ENCODE measurements at places on chromosomes 5 and 9.
A peak's percentile ranks its signal among the peaks of the same experiment; 100 is the strongest.

- no peak for DNase-seq
These were observed 6.5 kb downstream of the UBQLN1 start for GRCh38 chr9:83701286-83701685.

DNA sequence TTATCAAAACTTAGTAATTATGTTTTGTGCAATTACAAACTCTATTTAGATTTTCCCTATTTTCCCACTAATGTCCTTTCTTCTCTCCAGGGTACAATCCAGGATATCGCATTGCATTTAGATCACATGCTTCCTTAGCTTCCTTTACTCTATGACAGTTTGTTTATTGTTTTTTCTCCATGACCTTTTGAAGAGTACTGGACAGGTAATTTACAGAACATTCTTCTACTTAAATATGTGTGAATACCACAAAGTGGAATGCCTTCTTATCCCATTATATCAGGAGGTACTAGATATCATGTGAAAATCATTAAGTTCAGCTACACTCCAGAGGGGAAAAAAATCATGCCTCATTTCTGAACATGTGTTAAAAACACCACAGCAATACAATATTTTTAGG lies 776.6 kb upstream of the CDH9 start:
- no peak for DNase-seq

DNA sequence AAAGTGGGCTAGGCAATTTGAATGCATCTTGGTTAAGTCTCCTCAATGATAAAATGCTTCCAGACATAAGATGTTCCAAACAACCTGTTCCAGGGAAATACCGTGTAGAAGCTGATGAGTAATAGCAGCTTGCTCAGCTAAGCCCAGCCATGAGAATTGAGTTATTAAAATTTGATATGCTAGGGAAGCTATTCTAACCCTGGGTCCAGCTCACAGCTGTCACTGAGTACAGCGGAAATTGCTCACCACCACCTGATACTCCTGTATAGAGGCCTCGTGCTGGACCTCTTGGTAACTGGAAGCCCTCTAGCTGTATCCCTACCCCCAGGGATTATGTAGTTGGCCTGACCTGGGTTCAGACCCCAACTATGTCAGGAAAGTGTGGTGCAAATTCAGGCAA lies 521.3 kb upstream of the TRPC7 start:
- no peak for DNase-seq

- DNase-seq: peak; percentile 39
These were observed 626 bp upstream of the FST start for GRCh38 chr5:53479590-53480415.

Data from progenitor cell of endocrine pancreas (in vitro differentiated cells).